ENCODE measurements at places on chromosomes 13 and 19.

GRCh38 chr19:41401483-41401882 lies 3.9 kb downstream of the BCKDHA start:
- DNase-seq = no peak

GRCh38 chr13:20489185-20489820 lies 36.4 kb downstream of the CRYL1 start:
- no peak for DNase-seq

- DNase-seq = no peak
Observed at GRCh38 chr13:102033857-102034331, 368.0 kb downstream of the FGF14 start.

- DNase-seq = no peak
Observed at GRCh38 chr13:72740015-72740414, 12.3 kb downstream of the BORA start.

GRCh38 chr19:54422136-54422535 lies 6.9 kb downstream of the TTYH1 start:
- no peak for DNase-seq

- no peak for DNase-seq
Observed at GRCh38 chr13:50244355-50244712, 229.1 kb downstream of the KCNRG start.

DNA sequence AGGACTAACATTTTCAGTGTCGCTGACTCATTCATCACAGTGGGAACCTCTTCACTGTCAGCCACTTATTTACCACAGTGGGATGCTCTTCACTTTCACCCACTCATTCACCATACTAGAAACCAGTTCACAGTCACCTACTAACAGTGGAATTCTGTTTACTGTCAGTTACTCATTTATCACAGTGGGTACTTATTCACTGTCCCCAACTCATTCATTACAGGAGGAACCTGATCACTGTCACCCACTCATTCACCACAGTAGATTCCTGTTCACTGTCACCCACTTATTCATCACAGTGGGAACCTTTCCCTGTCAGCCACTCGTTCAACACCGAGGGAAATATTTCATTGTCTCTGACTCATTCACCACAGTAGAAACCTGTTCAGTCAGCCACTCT lies 10.1 kb upstream of the ZNF85 start:
- no peak for DNase-seq

DNA sequence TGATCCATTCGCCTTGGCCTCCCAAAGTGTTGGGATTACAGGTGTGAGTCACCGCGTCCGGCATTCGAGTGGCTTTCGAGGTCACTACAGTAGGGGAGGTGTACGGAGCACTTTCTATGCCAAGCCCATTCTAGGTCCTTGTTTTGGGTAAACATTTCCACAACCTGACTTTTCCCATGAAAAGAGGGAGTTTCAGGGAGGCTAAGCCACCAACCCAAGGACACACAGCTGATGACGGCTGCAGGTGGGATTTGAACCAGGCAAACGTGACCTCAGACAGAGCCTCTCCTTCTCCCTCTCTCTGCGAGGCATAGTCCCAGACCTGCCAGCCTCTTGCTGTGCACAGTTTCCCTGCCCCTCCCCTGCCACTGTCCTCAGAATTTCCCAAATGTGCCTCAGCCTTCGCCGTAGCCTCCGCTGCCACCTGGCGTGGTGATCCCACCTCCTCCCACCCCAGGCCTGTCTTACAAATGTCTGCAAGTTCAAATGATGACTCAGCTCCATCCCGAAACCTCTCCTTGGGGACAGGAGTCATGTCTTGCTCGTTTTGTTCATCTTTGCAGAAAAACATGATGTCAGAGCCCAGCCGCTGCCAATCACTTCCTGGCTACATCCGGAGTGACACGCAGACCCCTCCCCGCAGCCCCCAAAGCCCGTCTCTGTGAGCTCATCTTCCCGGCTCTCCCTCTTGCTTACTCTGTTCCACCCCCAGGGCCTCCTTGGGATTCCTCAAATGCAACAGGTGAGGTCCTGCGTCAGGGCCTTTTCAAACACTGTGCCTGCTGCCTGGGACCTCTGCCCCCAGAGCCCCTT lies 6.6 kb upstream of the GADD45B start:
- DNase-seq = peak; percentile 48

All from activated naive CD4-positive, alpha-beta T cell treated with anti-CD3 and anti-CD28 coated beads, Interleukin-2, amount 10 ng/mL, durations not matched to agents 7 days and 5 days (primary cell).